Cerebellum (tissue), 4 donors: ENCODE measurements at places on chromosomes 1 and 21. TPM values are rescaled to one million over a fixed set of nuclear protein-coding genes. Genes with fewer than 3 reads are reported as not detected.

The PTPN22 gene
- 0.36 TPM for total RNA-seq

The WDTC1 gene
- total RNA-seq = 23.0 TPM

GRCh38 chr1:248277876-248278275 lies at the start of gene OR2T33:
Gene OR2T33, minus strand, starts transcription at chr1:248277976. Its CDS starts 4,162 bp downstream, at chr1:248273814.
- DNase-seq = no peak

- DNase-seq = no peak
Measured at GRCh38 chr1:3912809-3913685, 13.0 kb upstream of the C1orf174 start.

GRCh38 chr1:17935230-17935629 lies 172.4 kb upstream of the IGSF21 start:
- no peak for DNase-seq
